Mesothelial cell of epicardium (in vitro differentiated cells): ENCODE measurements at places on chromosomes 7 and 10. TPM values are rescaled to one million over a fixed set of nuclear protein-coding genes. Genes with fewer than 3 reads are reported as not detected.

Gene OR2A42
- 0.09 to 0.50 TPM (median 0.22 TPM) in 3 replicates for total RNA-seq

GRCh38 chr7:26090927-26091519 is 61.0 kb upstream of the NFE2L3 start:
- no peak for DNase-seq
- H3K4me3 ChIP-seq: peak overlapping the region; percentile 1
- peak overlapping the region; percentile 28 for H3K27ac ChIP-seq
- H3K27me3 ChIP-seq: no peaks in the 10 kb centered on the region
- H3K4me1 ChIP-seq: peaks cover 26% of the 10 kb centered on the region
- H3K36me3 ChIP-seq: no peaks in the 10 kb centered on the region

DNA sequence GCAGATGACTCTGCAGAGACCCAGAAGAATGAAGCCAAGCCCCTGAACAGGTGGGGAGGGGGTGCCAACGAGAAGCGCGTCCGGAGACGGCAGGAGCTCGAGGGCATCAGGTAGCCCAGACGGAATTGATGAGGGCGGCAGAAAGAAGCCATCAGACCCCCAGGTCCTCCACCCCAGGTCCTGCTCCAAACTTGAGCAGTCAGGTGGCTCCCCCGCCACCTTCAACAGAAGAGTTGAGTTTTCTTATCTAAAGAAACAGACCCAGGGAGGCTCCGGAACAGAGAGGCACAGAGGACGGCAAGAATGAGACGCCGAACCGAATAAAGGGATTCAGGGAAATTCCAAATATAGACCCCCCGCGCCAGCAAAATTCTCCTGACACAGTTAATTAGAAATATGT is 22.2 kb downstream of the RGS10 start:
- H3K4me1 ChIP-seq: peaks cover 23% of the 10 kb centered on the region
- H3K4me3 ChIP-seq: no peak overlapping the region
- no peaks in the 10 kb centered on the region for H3K27me3 ChIP-seq
- DNase-seq: no peak
- no peak overlapping the region for H3K27ac ChIP-seq
- peaks cover 5% of the 10 kb centered on the region for H3K36me3 ChIP-seq

DNA sequence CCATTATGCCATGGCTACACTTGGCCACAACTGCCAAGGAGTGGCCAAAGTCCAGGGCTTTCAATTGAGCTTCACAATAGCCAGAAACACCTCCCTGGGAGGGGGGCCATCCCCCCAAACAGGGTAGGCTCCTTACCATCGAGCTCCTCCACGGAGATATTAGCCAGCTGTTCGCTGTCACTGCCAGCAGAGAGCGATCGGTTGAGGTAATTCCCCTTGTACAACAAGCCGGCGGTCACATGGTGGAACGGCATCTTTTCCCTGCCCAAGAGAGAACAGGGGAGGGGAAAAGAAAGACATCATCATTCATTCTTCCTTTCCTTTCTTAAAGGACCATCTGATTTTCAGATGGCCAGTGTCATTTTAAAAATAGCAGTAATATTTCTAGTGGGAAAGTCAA is 133.6 kb downstream of the CALN1 start:
- H3K36me3 ChIP-seq: no peaks in the 10 kb centered on the region
- H3K4me3 ChIP-seq: no peak overlapping the region
- peaks cover 34% of the 10 kb centered on the region for H3K27me3 ChIP-seq
- no peak overlapping the region for H3K27ac ChIP-seq

- H3K36me3 ChIP-seq: peaks cover 22% of the 10 kb centered on the region
- peaks cover 38% of the 10 kb centered on the region for H3K4me1 ChIP-seq
- no peaks in the 10 kb centered on the region for H3K27me3 ChIP-seq
- no peak overlapping the region for H3K4me3 ChIP-seq
- DNase-seq: no peak
- H3K27ac ChIP-seq: peak overlapping the region; percentile 68
Observed at GRCh38 chr10:113047151-113047550, 97.1 kb downstream of the TCF7L2 start.

Gene SHH
- 0.58 to 0.75 TPM (median 0.73 TPM) in 3 replicates for total RNA-seq

Gene CHST15
- total RNA-seq: 34.5 to 39.4 TPM (median 35.9 TPM) in 3 replicates

- H3K4me1 ChIP-seq: peaks cover 5% of the 10 kb centered on the region
- H3K4me3 ChIP-seq: no peak overlapping the region
- no peaks in the 10 kb centered on the region for H3K27me3 ChIP-seq
- H3K36me3 ChIP-seq: peaks cover 31% of the 10 kb centered on the region
- H3K27ac ChIP-seq: no peak overlapping the region
- DNase-seq: no peak
Observed at GRCh38 chr7:21912931-21913780, 32.5 kb downstream of the CDCA7L start.

DNA sequence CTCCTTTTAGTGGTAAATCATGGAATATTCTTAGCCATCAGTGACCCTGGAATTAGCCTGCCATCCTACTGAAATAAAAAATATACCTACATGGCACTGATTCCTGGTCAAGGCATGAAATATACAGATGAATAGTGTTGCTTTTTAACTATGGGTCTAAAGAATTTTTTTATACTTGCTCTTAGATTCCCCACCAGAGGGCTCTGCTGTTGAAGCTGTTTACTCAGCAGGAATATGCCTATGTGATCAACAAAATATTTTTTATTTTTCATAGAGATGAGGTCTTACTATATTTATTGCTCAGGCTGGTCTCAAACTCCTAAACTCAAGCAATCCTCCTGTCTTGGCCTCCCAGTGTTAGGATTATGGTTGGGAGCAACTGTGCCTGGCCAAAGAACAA is 13.5 kb downstream of the ZC3HC1 start:
- peaks cover 26% of the 10 kb centered on the region for H3K36me3 ChIP-seq
- H3K4me3 ChIP-seq: no peak overlapping the region
- H3K27ac ChIP-seq: no peak overlapping the region
- no peak for DNase-seq
- no peaks in the 10 kb centered on the region for H3K27me3 ChIP-seq

DNA sequence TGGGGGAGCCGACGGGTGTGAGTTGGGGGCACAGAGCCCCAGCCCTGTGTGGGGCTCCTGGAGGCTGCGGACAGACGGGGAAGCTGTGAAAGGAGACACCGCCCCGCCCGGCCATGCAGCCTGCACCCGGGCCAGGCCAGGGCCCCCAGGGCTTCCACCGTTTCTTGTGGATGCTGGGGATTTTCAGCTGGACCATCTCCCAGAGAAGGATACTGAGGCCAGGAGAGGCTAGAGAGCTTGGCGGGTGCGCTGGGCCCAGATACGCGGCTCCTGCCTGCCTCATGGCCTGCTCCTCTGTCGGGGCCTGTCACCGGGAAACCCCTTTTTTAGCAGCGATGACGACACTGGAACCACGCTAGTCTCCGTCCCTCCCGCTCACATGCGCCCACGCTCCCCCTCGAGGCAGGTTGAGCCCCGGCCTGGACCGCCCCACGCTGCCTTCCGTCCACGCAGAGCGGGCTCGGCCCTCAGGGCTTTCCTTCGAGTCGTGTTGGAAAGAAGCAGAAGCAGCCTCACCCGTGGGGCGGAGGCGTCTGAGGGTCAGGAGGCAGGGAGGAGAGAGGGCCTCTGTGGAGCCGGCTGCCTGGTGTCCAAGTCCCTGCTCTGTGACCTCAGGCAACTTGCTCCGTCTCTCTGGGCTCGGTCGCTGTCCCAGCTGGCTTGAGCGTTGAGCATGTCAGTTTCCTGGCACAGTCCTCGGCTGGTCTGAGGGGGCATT is 11.7 kb downstream of the TMEM184A start:
- H3K4me1 ChIP-seq: no peaks in the 10 kb centered on the region
- no peak overlapping the region for H3K4me3 ChIP-seq
- no peak overlapping the region for H3K27ac ChIP-seq
- peaks cover 5% of the 10 kb centered on the region for H3K36me3 ChIP-seq

DNA sequence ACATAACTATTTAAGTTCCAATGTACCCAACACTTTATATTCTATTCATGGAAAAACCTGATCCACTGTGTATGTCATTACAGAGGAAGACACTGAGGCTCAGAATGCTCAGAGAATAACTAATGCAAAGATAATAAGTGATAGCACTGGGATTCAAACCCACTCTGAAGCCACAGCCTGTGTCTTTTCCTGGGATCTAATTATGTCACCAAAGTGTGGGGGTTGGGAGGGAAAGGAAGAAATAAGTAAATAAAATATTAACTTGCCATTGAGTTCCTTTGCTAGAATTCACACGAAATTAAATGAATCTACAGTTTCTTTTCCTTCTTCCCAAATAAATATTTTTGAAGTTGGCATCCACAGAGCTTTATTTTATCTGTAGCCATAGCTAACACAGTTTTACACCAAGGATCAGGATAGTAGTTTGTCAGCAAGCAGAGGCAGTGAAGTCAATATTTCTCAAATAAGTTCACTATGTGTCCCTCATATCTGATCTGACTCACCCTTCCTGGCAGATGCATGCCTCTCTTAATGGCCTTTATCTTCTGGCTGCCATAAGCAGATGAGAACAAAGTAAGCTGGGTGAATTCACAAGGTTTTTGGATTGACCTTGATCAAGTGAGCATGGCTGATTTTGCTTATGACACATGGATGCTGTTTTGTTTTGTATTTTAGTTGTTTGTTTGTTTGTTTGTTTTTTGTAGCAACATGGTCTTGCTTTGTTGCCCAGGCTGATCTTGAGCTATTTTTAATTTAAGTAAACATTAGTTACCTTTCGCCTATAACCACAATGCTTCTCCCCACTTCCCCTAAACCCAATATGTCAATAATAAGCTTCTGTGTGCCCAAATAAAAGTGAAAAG is 6.3 kb downstream of the RAPGEF5 start:
- peaks cover 8% of the 10 kb centered on the region for H3K36me3 ChIP-seq
- DNase-seq: no peak
- peaks cover 16% of the 10 kb centered on the region for H3K27me3 ChIP-seq
- H3K4me1 ChIP-seq: peaks cover 2% of the 10 kb centered on the region

- no peaks in the 10 kb centered on the region for H3K4me1 ChIP-seq
- H3K27me3 ChIP-seq: peaks cover 44% of the 10 kb centered on the region
- no peak for DNase-seq
- no peak overlapping the region for H3K27ac ChIP-seq
Observed at GRCh38 chr10:116329153-116329552, 4.9 kb downstream of the CCDC172 start.

- no peaks in the 10 kb centered on the region for H3K27me3 ChIP-seq
- no peak overlapping the region for H3K27ac ChIP-seq
- no peak for DNase-seq
- no peak overlapping the region for H3K4me3 ChIP-seq
Observed at GRCh38 chr7:140484951-140485499, 5.7 kb upstream of the MKRN1 start.

GRCh38 chr7:116150588-116150987 is 59.8 kb upstream of the TES start:
- H3K27me3 ChIP-seq: no peaks in the 10 kb centered on the region
- no peak overlapping the region for H3K4me3 ChIP-seq
- peaks cover 2% of the 10 kb centered on the region for H3K4me1 ChIP-seq

DNA sequence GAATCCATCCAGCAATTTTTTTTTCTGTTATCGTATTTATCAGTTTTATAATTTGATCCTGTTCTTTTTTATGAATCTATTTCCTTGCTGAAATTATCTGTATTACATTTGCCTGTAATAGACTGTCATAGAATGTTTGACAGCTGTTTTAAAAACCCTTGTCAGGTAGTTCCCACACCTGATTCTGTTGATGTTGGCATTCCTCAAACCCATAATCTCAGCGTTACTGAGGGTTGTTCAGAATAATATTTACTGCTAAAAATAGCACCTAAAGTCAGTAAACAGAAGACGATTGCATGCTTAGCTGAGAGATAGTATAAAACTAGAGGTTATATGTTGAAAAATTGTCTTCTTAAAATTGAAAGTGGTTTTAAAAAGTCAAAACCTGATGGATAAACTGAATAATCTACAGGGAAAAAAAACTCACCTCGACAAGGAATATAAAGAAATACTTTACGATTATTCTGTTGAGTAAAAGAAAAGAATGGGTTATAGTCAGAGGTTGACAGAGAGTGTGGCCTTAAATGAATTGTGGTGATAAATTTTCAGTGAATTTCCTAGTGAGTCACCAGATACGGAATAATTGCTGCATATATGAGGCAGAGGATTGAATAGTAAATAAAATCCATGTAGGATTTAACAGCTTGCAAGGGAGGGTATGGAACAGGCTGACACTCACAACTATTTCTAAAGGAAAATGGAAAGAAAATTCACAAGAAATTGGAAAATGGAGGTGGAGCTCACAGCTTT is 824.1 kb upstream of the IGFBP3 start:
- H3K27ac ChIP-seq: peak overlapping the region; percentile 53
- H3K4me3 ChIP-seq: no peak overlapping the region
- H3K4me1 ChIP-seq: peaks cover 65% of the 10 kb centered on the region
- H3K27me3 ChIP-seq: no peaks in the 10 kb centered on the region
- peaks cover 2% of the 10 kb centered on the region for H3K36me3 ChIP-seq

DNA sequence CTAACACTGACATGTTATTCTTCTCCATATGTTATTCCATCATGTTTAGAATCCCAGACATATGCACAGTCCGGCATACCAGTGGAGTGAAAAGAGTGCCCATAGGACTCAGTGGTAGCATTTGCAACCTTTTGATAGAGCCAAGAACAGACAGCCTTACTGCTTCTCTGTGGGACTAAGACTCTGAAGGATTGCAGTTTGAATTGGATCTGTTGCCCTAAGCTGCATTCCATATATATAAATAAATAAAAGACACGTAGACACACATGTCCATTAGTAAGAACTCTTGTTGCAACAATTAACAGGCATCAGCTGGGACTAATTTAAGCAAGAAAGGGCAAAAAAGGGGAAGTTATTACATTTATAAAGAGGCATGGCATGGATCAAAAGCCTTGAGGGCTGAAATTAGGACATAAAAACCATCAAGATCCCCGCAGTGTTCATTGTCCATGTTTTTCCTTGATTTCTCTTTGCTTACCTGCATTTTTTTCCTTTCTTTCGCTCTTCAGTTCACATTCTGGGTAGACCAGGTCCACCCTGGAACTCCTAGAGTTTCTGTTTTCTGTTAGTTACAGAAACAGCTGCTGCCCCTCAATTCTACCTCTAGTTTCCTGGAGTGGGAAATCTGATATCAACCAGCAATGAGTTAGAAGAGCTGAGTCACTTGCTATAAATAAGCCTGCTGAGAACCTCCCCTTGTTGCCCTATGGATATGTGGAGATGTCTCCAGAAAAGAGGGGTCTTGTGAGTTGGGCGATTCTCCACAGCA is 132.4 kb downstream of the SORCS1 start:
- no peaks in the 10 kb centered on the region for H3K36me3 ChIP-seq
- H3K4me3 ChIP-seq: no peak overlapping the region

GRCh38 chr7:18552943-18553604 is 57.5 kb downstream of the HDAC9 start:
- no peak overlapping the region for H3K4me3 ChIP-seq
- DNase-seq: no peak
- no peaks in the 10 kb centered on the region for H3K27me3 ChIP-seq
- H3K4me1 ChIP-seq: peaks cover 47% of the 10 kb centered on the region

Gene PNLIPRP1
- not detected in 3 replicates for total RNA-seq

DNA sequence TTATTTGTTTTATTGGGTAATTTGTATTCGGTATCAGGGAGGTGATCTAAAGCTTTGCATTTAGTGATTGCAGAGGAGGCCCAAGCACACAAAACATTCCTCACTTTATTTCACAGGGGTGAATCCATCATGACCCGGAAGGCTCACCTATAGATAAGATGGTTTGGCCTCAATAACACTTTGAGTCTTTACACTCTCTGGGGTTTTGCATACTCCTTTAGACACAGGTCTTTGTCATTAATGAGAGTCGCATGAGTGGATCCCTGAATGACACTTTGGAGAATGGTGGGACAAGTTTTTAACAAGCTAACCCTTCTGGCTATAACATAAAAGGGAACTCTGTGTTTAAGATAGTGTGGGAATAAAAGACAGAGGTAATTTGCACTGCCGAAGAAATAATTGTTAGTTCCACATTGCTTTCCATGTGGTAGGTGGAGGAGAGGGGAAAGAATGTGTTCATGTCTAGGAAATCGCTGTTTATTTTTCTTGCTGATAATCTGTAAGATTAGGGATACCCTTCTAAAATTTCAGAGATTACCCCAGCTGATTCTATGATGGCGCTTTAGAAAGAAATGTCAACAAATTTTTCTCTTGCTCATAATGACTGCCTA is 455.8 kb downstream of the TFEC start:
- no peak overlapping the region for H3K4me3 ChIP-seq
- DNase-seq: no peak
- H3K27me3 ChIP-seq: no peaks in the 10 kb centered on the region
